GM12865 (cell line): ENCODE measurements at places on chromosomes 4 and X.

DNA sequence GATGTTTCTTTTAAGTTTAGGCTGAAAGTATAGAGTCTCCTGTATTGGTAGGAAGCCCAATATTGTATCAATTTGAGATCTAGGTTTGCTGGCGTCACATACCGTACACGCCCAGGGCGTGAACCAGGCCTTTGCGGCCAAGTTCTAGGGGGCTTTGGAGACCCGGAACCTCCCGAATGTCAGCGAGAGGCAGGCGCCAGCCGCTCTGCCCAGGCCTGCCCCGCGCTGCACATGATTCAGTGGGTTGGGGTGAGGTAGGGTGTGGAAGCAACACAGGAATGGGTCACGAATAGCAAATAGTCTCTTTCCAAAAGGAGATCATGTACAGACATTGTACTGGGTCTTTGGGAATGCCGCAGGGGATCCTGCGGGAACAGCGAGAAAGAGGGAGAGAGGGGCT lies 195.7 kb upstream of the FAT1 start:
- no peak for DNase-seq

GRCh38 chr4:107155366-107155765 lies 119.3 kb upstream of the DKK2 start:
- DNase-seq = no peak

DNA sequence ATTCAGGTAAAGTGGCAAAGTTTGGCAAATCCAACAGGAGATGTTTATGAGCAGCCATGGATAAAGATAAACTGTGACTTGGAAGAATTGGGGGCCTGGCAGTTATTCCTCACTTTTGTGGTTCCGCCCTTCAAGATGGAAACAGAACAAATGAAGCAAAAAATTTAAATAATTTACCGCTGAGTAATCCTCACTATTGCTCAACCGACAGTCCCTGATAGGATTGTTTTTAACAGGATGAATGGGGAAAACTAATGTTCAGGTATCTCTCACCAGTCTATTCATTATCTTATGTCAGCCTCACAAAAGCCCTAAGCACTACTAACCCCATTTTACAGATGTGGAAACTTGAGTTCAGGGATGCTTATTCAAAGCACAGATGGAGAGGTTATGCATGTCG lies 90.8 kb downstream of the FNIP2 start:
- DNase-seq = no peak

GRCh38 chr4:16852228-16852627 lies 46.2 kb downstream of the LDB2 start:
- no peak for DNase-seq

DNA sequence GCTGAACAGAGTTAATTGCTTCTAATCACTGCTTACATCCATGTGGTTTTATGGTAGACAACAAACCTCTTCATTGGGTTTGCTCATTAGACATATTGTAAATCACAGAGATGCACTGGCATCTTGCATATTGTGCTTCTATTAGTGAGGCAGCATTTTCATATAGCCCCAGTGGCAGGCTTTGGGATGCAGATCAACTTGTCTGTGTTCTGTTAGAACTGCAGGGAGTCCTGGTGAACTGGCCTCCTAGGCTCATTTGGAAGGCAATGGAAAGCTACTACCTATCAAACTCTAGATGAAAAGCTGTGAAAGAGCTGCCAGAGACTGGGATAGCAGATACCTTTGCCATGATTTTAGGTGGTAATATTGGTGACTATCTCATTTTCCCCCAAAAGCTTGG lies 108.8 kb downstream of the NAA11 start:
- DNase-seq = no peak

GRCh38 chrX:470686-471085 lies 84.0 kb upstream of the PPP2R3B start:
- DNase-seq = no peak

DNA sequence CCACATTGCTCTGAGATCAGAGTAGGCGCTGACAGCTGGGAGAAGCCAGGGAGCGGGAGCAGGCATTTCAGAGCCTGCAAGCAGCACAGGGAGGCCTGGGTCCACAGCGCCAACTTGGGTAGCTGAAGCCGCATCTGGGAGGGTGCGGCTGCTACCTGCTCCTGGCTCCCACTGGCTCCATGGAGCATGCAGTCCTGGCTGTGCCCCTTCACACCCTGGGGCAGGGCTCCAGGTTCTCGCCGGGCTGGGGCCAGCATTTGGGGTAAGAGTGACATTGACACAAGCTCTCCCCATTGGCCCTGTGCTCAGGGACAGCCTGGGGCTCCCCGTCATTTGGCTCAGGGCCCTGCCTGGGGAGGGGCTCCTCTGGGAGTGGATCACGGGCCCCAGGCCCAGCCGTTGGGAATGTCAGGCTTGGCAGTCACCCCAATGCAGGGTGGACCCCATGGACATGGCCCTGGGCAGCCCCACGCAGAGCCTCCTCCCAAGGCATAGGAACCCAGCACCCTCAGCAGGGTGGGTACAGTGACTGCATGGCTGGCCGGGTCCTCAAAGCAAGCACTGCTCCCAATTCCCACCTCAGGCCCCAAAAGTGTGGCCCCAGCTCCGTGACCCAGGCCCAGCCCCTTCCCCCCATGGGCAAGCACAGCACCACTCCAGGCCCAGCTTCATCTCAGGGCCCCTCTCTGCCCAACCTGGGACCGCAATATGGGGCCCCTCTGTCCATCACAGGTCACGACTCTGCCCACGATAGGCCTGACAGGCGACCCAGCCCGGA lies 82.4 kb downstream of the PRDM5 start:
- no peak for DNase-seq

GRCh38 chr4:89616382-89616781 lies 220.6 kb downstream of the SNCA start:
- no peak for DNase-seq

GRCh38 chr4:84032372-84032771 lies 466.7 kb downstream of the NKX6-1 start:
- DNase-seq = peak; percentile 90

DNA sequence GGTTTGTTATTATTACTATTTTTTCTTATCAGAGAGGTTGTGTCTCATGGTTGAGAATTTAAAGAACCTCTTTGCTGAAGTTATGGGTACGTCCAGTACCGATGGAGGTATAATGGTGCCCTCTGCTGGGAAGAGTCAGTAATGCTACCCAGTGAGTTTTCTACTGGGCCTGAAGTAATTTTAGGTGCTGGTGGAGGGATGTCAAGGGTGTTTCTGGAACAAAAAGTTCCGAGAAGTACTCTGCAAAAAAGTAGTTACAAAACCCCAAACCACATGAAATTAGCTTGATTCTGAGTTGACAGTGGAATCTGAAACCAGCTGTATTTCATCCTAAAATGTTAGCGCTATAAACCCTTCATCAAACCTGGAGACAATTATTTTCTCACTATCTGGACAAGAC lies 102.5 kb upstream of the MID1 start:
- peak; percentile 41 for DNase-seq

DNA sequence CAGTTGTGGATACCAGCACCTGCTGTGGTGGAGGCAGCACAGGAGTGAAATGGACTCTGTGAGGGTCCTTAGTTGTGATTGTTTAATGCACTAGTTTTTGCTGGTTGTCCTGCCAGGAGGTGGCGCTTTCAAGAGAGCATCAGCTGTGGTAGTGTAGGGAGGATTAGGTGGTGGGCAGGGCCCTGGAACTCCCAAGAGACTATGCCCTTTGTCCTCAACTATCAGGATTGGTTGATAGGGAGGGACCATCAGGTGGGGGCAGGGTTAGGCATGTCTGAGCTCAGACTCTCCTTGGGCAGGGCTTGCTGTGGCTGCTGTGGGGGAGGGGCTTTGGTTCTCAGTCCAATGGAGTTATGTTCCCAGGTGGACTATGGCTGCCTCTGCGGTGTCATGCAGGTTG lies 121.9 kb downstream of the RRAGB start:
- DNase-seq = no peak

DNA sequence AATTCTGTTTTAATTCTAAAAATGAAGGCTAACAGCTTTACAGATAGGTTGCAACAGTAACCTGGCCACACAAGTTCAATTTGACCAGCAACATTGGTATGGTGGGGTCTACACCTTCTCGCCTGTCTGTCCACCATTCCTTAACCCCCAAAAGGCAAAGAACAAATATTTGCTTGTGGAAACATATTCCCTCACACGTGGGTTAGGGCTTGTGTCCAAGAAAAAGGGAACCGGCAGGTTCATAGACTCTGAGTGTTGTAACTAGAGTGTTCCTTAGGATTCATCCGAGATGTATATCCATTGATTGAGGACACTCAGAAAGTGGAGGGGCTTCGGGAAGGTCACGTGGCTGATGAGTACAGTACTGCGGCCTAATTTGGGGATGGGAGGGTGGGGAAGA lies 54.1 kb downstream of the C4orf51 start:
- DNase-seq = no peak

DNA sequence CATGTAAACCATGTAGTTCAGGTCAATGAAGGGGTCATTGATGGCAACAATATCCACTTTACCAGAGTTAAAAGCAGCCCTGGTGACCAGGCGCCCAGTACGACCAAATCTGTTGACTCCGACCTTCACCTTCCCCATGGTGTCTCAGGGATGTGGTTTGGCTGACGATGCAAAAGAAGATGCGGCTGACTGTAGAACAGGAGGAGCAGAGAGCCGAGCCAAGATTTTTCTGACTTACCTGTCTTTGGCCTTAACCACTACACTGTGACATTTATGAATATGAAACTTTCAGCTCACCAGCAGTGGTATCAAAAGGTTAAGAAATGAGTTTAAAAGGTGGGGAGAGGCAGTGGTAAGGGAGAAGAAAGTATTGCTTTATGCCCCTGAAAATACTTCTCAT lies 309.8 kb downstream of the BCOR start:
- no peak for DNase-seq

GRCh38 chrX:145865082-145865481 lies 47.5 kb downstream of the SLITRK2 start:
- DNase-seq = no peak

GRCh38 chr4:26330186-26330787 lies 9.5 kb downstream of the RBPJ start:
- DNase-seq = peak; percentile 68

DNA sequence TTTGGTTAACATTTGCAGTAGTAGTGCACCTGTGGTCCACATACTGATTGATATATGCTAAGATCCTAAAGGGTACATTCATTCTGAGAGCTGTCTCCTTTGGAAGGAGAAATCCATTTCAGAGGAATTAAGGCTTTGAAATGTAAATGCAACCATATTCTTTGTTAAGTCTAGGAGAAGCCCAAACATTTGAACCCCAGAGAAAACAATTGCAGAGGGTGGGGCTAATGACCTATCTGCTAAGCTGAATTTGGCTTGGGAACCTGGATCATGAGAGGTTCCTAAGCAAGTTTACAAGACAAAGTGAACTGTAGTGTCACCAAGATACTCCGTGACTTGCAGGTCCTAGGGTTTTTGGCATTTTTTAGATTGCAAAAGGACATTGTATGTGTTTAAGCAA lies 41.2 kb downstream of the LAS1L start:
- no peak for DNase-seq

GRCh38 chrX:104854188-104854587 lies 288.2 kb downstream of the IL1RAPL2 start:
- DNase-seq = no peak

- no peak for DNase-seq
Observed at GRCh38 chrX:21375708-21376009, 1.4 kb downstream of the CNKSR2 start.

DNA sequence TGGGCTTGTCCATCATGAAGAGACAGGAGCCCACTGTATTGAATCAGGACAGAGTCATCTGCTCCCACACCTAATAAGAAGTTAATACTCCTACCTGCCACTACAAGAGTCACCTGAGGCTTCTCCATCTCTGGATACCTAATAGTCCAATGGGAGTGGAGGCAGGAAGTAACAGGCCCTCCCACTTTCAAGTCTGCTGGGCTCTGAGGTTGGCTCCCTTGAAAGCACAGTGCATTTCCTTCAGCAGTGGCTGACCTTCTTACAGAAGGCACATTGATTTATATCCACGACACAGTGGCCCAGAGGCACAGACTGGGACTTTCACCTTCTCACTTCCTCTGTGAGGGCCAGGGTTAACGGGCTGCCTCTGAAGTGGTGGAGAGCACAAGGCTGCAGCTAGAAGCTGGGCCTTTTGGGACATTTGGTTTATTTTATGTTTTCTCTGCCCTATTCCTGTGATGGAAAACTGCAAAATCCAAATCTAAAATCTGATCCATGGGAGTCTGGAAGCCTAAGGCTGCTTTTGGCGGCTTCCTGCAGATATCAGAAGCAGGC lies 38.1 kb downstream of the FRG2 start:
- no peak for DNase-seq

GRCh38 chr4:3042226-3042625 lies 32.1 kb downstream of the HTT-AS start:
- DNase-seq = no peak

- no peak for DNase-seq
Observed at GRCh38 chrX:102979536-102979935, 42.5 kb downstream of the RAB40AL start.

DNA sequence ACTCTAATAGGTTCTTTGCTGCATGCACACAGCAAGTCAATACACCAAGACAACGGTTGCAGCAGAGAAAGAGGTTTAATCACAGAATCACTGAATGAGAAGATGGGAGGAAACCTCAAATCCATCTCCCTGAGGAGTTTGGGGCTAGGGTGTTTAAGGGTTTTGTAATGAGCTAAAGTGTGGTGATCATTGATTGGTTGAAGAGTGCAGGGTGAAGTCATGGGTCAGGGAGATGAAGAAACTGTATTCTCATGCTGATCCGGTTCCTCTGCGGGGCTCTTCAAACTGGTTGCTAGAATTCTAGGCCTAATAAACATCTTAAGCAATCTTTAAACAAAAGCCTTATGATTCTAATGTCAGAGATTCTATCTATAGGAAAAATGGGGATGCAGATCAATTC lies 432.5 kb upstream of the FAM47C start:
- no peak for DNase-seq

GRCh38 chrX:23276475-23276874 lies 58.2 kb upstream of the PTCHD1 start:
- DNase-seq = no peak

DNA sequence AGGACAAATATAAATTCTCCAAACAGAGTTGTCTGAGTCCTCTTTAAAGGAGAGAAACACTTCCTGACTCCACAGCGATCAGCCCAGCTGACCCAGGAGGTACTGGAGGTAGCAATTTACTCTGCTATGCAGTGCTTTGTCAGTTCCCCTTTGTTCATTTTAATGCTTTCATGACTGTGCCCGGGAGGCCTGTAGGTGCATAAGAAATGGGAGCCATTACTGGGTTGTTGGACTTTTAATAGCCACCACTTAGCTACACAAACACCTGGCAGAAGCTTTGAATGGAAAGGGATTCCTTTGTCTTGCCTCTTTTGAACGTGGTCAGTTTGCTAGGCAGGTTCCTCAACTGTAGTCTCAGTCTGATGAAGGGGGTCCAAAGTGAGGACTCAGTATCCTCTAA lies 59.0 kb upstream of the AFF2 start:
- no peak for DNase-seq

- DNase-seq = no peak
Observed at GRCh38 chr4:123516576-123516975, 120.0 kb downstream of the SPRY1 start.

GRCh38 chr4:28287831-28288233 lies 1427.2 kb downstream of the STIM2 start:
- no peak for DNase-seq

DNA sequence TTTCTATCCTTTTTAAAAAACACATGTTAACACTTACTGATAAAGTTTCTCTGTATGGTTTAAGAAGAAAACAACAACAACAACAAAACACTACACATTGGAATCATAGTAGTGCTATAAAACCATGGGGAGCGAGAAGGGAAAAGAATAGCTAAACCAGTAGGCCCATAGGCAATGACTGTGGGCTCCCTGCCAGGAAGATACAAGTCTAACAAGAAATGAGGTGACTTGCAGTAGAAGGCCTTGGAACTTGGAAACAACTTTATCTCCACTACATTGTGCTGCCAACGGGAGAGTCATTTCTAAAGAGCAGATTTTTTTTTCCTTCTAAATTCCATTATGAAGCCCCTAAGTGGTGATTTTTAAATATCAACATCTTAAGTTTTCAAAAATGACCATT lies 78.0 kb downstream of the GPC4 start:
- DNase-seq = no peak
